Endothelial cell of umbilical vein (primary cell): ENCODE measurements at places on chromosomes 5 and 9. TPM values are rescaled to one million over a fixed set of nuclear protein-coding genes. Genes with fewer than 3 reads are reported as not detected.

GRCh38 chr9:38359689-38360385 lies 32.7 kb upstream of the ALDH1B1 start:
- DNase-seq, result no peak

- DNase-seq, result no peak
Measured at GRCh38 chr5:79235261-79235633, 684 bp upstream of the JMY start.

GRCh38 chr5:128402506-128402905 lies 135.5 kb downstream of the FBN2 start:
- no peak for DNase-seq

DNA sequence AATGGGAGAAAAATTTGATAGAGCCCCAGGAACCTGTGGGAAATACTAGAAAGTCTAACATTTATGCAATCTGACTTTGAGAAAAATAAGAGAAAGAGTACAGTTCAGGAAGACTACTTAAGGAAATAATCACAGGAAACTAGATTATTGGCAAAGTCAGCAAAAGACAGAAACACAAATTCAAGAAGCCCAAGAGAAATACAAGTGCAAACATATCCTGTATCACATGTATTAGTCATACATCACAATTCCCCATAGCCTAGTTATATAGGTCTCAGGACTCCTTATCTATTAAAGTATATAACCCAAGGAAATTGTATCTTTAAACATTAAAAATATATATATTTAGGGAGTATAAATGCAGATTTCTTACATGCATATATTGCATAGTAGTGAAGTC lies 100.8 kb downstream of the HOMER1 start:
- peak; percentile 18 for DNase-seq

Gene IFNK
- total RNA-seq, result not detected in 2 replicates

DNA sequence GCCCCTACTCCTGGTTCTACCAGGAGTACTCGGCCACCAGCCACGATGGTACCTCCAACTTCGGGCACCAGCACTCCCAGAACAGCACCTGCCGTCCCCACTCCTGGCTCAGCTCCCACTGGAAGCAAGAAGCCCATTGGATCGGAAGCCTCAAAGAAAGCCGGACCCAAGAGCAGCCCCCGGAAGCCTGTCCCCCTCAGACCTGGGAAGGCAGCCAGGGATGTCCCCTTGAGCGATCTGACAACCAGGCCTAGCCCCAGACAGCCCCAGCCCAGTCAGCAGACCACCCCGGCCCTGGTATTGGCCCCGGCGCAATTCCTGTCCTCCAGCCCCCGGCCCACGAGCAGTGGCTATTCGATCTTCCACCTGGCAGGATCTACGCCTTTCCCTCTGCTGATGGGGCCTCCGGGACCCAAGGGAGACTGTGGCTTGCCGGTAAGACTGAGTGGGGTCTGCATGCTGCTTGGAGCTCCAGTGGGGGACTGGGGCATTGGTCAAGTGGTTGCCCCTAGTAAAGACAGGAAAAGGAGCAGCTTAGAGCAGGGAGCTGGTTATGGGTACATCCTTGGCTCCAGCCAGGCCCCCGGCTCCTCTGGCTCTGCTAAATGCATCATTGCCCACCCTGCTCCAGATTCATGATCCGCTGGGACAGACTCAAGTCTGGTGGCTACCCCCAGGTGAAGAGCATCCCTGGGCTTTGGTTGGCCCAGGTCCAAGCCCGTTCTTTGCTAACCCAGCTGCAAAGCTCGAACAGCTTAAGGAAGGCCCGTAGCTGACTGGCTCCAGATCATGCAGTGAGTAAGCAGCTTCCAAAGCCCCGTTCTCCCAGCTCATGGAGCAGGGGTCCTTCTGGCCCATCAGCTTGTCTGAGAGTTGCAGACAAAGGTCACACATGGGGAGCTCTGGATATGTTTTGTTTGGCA lies 14.0 kb downstream of the COL27A1 start:
- DNase-seq, result no peak

GRCh38 chr9:76378367-76379073 lies 15.7 kb downstream of the RFK start:
- no peak for DNase-seq

DNA sequence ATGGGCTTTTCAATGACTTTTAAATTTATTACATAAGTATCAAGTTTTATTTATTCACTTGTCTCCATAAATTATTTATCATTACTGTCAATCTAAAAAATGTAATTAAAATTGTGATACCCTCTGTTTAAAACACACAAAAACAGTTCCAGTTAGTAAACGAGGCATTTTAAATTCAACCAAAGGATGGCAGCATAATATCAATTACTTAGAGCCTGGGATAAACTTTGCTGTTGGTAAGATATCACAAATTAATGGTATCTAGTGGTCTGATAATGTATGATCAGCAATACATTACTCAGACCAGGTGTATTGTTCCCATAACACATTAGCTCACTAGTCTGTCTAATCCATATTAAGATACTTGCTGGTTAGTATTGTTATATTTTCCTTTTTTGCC lies 9.6 kb upstream of the IFNE start:
- DNase-seq, result peak; percentile 21

GRCh38 chr9:90861380-90861779 lies 59.8 kb downstream of the SYK start:
- no peak for DNase-seq

DNA sequence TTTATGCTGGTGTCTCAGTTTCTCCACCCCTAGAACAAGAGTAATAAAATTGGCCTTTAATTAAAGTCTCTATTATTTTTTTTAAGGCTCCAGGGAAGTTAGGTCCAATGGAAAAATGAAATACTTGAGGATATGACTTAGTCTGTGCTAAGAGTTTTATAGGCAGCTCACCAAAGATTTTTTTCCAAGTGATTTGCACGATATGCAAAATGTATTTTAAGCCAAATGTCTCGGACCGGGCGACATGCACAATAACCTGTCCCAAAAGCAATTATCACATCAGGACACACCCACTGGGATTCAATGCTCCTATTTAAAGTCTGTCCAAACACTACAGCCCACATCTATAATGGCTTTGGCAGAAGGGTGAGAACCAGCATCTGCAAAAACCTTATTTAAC lies 136.1 kb upstream of the ANKH start:
- no peak for DNase-seq

DNA sequence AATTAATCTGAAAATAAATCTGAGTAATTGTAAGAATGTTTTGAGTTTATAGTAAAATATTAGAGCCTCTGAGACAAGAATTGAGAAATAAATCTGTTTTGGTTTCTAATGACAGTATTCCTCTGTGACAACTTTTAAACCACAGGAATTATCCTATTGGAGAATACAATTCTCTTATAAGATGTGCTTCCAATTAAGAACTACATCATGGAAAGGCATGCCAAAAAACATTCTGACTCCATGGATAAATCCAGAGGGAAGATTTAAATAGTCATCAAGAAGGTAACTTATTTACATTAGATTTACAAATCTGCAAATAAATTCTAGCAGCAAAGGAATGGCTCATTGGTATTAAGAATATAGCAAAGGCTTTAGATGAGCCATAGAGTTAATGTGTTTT lies 178.3 kb upstream of the ACOT12 start:
- DNase-seq, result no peak

GRCh38 chr5:124906339-124907097 lies 160.1 kb upstream of the ZNF608 start:
- DNase-seq, result peak; percentile 89

Gene GPR150
- 0.31 and 0.35 TPM in 2 replicates for total RNA-seq

- DNase-seq, result no peak
Measured at GRCh38 chr5:38731461-38731860, 114.4 kb upstream of the OSMR start.

Gene RAD50
- 18.7 and 20.4 TPM in 2 replicates for total RNA-seq

DNA sequence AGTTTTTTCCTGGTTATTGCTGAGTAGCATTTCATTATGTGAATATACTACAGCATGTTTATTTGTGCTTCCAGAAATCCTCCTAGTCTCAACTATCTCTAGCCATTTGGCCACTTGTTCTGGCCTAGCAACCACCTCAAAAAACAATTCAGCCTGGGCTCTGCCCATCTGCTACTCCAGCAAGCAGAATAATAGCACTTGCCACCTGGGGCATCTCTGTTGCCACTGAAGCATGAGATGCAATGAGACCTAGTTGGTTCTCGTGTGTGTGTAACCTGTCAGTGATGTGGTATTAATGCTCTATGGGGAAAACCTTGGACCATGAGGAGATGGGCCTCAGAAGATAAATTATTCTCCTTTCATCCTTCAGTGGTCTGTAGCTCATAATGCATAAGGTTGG lies 129.5 kb downstream of the RNF180 start:
- no peak for DNase-seq
